ENCODE measurements at places on chromosomes 1 and 21. TPM values are rescaled to one million over a fixed set of nuclear protein-coding genes. Genes with fewer than 3 reads are reported as not detected.

DNA sequence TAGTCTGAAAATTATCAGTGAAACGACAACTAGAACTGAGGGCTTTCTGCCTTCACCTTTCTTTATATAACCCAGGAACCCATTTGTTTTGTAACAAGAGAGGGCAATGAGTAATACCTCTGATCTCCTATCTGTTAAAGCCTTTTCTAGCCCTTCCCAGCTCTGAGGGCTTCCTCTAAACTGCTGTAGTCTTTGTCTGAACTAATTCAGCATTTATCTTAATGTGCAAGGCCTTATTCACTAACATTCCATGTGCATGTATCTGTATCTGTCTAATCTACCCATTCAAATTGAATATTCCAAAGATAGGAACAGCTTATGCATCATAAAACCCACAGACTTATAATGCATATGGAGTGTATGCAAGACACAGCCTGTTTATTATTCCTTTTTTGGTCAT is 167.1 kb downstream of the LYPLAL1 start:
- DNase-seq = no peak

DNA sequence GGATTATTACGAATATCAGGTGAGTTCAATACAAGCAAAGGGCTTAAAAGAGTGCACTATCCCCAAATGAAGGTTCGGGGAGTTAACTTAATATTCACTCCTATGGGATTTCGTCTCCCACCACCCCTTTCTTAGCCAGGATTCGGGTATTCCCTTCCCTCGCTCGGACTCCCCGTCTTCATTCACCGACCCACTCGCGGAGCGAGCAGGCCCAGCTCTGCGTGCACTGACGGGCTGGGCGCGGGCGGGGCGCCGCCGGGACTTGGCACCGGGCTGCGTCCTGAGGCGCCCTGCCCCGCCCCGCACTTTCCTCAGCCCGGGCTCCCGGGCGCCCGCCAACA is 7.7 kb upstream of the MPZL1 start:
- peak; percentile 93 for DNase-seq

Gene IFI44
- total RNA-seq = 7.7 TPM

- no peak for DNase-seq
Observed at GRCh38 chr1:201605385-201606010, 66.6 kb downstream of the NAV1 start.

DNA sequence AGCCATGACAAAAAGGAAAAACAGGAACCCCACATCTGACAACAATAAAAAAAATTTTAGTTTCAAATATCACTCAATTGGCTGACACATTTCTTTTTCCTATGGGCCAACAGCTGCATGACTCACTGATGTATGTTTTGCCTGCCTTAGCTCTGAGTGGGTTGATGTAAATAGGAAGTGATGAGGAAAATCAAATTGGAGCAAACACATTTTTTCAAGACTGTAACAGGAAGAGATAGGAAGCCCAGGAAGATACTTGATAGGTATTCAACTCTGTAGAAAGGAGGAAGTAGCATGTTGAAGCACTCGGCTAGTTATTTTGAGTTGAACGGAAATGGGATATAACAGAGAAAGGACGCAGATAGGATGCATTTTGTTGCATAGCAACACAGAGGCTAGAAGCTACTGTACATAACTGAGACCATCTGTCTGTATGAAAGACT is 168.0 kb upstream of the NR5A2 start:
- DNase-seq = no peak

All from hepatocyte (in vitro differentiated cells).